IMR-90 (cell line): ENCODE measurements at places on chromosomes 3 and 15.
A peak's percentile ranks its signal among the peaks of the same experiment; 100 is the strongest.

- no peak overlapping the region for H3K4me3 ChIP-seq
- no peak overlapping the region for H3K27ac ChIP-seq
- DNase-seq: peak; percentile 17
Observed at GRCh38 chr3:101203411-101203810, 117.0 kb downstream of the IMPG2 start.

DNA sequence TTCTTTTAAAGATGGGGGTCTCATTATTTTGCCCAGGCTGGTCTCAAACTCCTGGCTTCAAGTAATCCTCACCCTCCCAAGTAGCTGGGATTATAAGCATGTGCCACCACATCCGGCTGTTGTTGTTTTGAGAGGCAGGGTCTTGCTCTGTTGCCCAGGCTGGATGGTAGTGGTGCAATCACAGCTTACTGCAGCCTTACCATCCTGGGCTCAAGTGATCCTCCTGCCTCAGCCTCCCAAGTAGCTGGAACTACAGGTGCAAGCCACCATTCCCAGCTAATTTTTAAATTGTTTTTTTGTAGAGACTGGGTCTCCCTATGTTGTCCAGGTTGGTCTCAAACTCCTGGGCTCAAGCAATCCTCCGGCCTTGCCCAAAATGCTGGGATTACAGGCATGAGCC lies 105.5 kb downstream of the SENP2 start:
- no peak overlapping the region for H3K4me3 ChIP-seq
- peaks cover 24% of the 10 kb centered on the region for H3K36me3 ChIP-seq
- no peak overlapping the region for H3K27ac ChIP-seq
- peaks cover 8% of the 10 kb centered on the region for H3K4me1 ChIP-seq

GRCh38 chr15:40796512-40796911 lies 10.4 kb upstream of the ZFYVE19 start:
- H3K4me3 ChIP-seq: no peak overlapping the region
- H3K27ac ChIP-seq: no peak overlapping the region
- no peak for DNase-seq
- H3K36me3 ChIP-seq: peaks cover 4% of the 10 kb centered on the region; the same call in 1 of the 2 replicates

- no peaks in the 10 kb centered on the region for H3K36me3 ChIP-seq
- DNase-seq: no peak
- H3K4me3 ChIP-seq: no peak overlapping the region
- H3K4me1 ChIP-seq: no peaks in the 10 kb centered on the region
Observed at GRCh38 chr3:13167064-13167743, 94.0 kb upstream of the IQSEC1 start.

- no peaks in the 10 kb centered on the region for H3K27me3 ChIP-seq
- H3K4me1 ChIP-seq: no peaks in the 10 kb centered on the region
- no peak overlapping the region for H3K27ac ChIP-seq
Observed at GRCh38 chr15:84638103-84638502, 16.0 kb downstream of the WDR73 start.

GRCh38 chr3:55626279-55626665 lies 139.2 kb upstream of the WNT5A start:
- peaks cover 12% of the 10 kb centered on the region for H3K4me1 ChIP-seq
- H3K36me3 ChIP-seq: no peaks in the 10 kb centered on the region
- no peak for DNase-seq
- no peaks in the 10 kb centered on the region for H3K27me3 ChIP-seq
- no peak overlapping the region for H3K27ac ChIP-seq
- H3K4me3 ChIP-seq: no peak overlapping the region

DNA sequence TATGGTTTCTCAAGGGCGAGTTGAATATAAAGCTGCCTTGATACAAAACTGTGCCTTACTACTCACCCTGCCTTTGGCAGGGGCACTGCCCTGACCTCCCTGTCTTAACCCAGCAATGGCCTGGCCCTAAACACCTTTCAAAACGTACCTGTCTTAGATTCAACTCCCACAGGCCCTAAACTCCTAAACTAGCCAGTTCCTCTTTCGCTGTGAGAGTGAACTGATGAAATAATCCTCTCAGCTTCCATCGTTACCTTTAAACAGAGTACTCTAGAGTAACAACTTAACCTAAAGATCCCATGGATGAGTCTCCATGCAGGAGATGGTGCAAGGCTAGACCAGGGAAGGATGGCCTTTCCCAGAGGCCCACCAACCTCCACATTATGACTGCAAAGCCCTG lies 133.0 kb upstream of the THBS1 start:
- no peak overlapping the region for H3K4me3 ChIP-seq
- H3K36me3 ChIP-seq: no peaks in the 10 kb centered on the region
- no peaks in the 10 kb centered on the region for H3K27me3 ChIP-seq
- no peak for DNase-seq
